ENCODE measurements at places on chromosomes 13 and 19. TPM values are rescaled to one million over a fixed set of nuclear protein-coding genes. Genes with fewer than 3 reads are reported as not detected.

IZUMO2 gene
- not detected for polyA plus RNA-seq

GRCh38 chr13:111066544-111066943, 48.6 kb upstream of the ARHGEF7 start:
- DNase-seq: no peak

GRCh38 chr19:15673176-15673654, 328 bp downstream of the CYP4F12 start:
- peak; percentile 9 for DNase-seq

CLEC4G gene
- not detected for polyA plus RNA-seq

DNA sequence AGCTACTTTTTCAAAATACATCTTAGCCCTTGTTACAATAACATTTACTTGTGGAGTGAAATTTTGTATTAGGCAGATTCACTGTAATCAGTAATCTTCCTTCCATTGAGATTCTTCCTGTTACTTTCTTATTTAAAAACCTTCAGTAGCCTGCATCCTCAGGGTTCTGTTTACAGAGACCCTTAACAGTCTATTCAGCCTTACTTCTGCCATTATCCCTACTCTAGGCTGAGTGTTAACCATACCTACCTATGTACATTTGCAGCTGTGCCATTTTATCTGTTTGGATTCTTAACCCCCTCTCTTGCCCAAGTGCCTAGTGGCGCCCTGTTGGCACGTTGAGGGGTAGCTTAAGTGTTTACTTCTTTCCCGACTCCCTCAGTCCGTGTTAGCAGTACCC, 71.9 kb downstream of the LRCH1 start:
- no peak for DNase-seq

All from mammary epithelial cell (primary cell).